AG09309 (cell line): ENCODE measurements at places on chromosomes 11 and 22.
A peak's percentile ranks its signal among the peaks of the same experiment; 100 is the strongest.

DNA sequence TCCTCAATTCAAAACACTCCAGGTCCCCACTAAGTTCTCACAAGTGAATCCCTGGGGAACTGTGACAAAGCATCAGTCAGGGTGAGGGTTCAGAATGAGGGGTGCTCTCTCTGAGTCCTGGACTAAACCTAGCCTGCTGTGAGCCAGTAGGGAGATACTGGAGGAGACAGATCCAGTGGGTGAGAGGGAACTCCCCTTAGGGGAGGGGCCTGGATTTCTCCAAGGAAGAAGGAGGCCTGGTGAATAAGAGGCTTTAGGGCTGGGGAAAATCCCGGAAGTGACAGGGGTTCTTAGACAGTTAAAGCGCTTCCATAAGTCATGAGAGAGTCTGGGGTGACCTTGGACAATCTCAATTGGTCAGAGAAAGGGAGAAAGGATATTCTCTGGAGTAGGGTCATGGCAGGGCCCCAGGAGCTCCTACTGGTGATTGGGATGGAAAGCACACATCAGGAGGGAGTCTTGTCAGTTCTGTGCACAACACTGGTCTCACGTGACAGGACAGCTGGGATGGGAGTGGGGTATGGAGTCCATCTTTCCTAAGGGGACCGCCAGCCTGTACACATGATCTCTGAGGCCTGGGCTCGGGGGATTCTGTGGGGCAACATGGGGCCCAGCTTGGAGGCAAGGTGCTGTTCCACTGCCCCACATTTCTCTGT lies 1.5 kb downstream of the TBC1D10A start:
- DNase-seq, result peak; percentile 68

DNA sequence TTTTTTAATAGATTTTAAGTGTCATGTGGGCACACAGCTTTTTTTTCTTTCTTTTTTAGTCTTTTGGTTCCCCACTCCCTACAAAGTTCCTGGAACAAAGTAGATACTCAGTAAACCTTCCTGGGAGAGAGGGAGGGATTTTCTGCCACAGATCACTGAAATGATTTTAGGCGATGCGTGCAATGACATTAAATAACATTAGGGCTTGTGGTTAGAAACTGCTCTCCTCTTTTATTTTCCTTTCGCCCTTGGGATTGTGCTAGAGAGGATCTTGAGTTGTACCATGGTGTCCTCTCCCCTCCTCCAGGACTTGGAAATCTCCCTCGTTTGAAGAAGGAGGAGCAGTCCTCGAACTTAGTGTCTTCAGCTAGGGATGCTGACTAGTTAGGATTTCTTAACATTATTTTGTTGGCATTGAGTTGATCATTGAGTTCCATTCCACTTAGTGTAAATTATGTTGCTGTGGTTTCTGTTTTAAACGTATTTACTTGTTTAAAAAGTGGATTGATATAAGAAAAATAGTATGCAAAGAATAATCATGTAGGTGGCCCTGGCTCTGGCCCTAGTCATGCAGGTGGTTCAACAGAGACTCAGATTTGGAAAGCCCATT lies 88.4 kb downstream of the TRAF6 start:
- no peak for DNase-seq

DNA sequence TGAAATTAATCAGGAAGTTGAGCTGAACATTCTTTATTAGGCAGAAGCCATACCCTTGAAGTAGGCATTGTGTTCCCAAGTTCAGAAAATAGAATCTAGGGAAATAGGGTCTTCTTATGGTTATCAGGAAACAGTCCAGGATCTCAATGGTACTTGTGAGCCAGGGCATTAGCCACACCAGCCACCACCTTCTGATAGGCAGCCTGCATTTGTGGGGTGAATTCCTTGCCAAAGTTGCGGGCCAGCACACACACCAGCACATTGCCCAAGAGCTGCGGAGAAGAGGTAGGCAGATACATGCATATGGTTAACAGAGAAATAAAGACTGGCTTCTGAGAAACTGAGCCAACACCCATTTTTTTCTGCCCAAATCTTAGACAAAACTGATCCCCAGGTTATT lies 1.5 kb downstream of the HBD start:
- DNase-seq, result no peak

DNA sequence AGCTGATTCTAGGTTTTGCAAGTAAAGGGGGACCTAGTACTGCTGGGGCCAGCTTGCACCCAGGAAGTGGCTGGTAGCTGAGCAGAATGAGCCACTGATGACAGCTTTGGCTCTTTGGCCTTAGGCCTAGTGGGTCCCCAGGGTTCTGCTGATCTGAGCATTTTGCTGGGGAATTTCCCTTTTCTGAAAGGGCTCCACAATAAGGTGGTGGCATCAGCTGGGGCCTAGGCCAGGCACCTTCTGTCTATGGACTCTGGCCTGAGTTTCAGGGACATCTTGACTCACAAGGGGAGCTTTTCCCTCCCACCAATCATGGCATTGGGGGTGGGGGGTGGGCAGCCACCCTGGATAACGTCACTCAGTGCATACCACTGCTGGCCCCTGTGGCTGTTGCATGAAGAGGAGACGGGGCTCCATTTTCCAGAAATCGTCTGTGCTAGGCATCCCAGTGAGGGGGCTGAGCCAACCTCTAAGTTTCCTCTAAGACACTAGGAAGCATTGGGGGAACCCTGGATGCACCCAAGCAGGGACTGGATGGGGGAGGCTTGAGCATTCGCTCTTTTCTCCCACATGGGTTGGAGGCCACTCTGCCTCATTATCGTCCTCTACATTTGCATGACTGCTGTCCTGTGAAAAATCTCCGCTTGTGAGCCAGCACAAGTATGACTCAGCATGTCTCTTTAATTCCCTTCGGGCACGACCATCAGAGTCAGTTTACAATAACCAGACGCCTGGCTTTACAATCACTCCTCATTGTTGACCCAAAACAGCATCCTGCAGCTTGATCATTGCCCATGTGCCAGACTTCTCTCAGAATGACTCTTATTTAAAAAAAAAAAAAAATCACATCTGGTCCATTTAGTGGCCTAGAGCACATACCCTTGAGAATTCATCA lies 145.0 kb upstream of the THY1 start:
- peak; percentile 65 for DNase-seq

DNA sequence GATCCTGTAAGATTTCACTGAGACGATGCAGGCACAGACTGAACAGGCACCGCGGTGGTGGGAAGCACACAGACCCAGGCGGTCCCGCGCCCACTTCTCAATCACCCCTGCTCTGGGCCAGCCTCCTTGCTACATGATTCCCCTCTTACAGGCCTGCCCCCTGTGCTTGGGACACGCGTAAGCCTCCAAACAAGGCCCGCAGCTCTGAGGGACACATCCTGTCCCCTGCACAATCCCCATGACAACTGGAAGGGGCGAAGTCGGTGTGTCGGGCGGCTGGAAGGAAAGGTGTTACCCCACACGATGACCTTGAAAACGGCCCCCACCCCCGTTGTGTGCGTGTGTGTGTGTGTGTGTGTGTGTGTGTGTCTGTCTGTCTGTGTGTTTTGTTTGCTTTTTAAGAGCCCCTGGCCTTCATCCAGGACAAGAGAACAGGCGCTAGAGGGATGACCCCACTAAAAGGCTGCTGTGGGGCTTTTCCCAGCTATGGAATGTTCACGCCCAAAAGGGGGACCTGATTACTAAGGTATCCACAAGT lies 13.1 kb downstream of the CELSR1 start:
- DNase-seq, result no peak

- DNase-seq, result no peak
These were observed 523.8 kb downstream of the BRD1 start for GRCh38 chr22:49303781-49304461.

GRCh38 chr11:73171436-73172161 lies 29.5 kb upstream of the FCHSD2 start:
- DNase-seq, result no peak

GRCh38 chr11:134785660-134786284 lies 373.7 kb upstream of the B3GAT1 start:
- DNase-seq, result no peak

DNA sequence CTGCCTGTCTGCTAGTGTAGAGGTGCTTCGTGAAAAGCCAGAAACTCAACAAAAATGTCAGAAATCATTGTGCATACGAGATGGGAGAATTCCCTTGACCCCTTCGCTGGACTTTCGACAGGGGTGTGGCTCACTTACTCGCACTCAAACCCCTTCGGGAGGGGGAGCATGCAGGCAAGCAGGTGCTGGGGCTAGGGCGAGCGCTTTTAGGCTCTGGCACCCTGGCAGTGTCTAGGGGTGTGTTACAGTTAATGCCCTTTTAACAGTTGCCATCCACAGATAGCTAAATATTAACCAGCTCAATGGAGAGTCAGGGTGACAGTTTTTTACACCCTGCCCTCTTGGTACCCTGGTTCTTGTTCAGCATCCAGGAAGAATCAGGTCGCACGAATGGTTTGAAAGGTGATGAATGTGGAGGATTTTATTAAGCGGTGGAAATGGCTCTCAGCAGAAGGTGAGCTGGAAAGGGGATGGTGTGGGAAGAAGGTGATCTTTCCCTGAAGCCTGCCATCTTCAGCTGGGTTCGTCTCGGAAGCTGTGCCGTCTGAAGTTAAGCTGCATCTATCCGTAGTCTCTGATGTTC lies 59.6 kb upstream of the SHANK2 start:
- no peak for DNase-seq

- no peak for DNase-seq
These were observed 412.9 kb downstream of the METTL15 start for GRCh38 chr11:28521075-28521474.

GRCh38 chr22:17772249-17772957 lies 1.9 kb downstream of the BID start:
- no peak for DNase-seq

DNA sequence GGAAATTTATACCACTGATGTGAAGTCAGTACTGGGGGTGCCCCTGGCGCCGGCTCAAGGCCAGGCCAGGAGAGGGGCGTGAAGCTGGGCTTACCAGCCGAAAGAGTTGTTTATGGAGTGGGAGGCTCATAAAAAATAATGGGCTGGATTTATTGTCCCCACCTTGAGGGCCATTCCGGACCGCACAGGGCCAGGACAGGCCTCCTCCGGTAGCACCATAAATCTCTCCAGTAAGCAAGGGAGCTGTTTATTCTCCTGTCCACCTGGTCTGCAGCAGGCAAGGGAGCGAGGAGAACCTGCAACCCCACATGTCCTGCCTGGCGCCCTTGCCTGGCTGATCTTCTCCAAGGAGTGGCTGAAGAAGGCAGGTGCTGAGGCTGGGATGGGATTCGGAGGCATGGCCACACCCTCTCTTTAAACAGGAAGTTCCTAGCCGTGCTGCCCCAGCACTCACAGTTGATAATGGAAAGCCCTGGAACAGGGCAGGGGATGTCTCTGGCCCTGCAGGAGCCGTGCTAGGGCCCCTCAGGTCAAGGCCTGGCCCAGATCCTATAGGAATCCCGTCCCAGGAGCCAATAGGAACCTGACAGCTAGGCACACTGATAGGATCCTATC lies 65.1 kb downstream of the SCUBE1 start:
- DNase-seq, result no peak

DNA sequence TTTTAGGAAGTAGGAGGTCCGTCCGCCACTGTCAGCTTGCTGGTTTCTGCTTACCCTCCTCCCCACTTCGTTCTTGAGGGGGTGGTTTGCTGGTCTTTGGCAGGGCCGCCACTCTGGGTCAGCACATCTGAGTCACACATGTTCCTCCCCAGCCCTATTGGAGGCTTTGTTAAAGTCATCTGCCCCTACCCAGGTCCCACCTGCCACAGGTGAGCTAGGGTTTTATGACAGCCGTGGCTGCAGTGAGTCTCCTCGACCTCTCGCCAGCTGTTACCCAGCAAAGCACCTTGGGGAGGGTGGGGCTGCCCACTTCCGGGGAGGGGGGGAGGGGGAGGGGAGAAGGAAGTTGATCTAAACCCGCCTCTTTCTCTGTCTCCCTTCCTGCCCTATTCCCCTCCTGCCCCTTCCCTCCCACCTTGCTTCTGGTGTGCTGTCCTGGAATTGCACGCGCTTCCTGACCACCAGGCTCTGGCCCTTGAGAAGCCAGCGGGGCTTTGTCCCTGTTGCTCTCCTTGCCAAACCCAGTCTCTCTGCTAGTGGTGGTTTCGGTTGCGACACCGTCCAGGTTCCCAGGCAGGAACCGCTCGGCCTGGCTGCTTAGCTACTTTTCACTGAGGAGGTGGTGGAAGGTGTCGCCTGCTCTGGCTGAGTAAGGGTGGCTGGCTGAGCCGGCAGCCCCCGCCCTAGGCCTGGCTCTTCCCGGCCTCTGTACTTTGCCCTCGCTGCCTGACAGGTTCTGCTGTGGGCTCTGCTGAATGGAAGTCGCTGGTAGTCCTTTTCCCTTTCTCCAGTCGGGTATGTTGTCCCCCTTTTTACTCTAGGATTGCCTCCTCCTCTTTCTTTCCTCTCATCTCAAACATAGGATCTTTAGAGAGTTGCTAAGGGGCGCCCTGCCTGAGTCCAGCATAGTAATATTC lies 28.5 kb downstream of the RCOR2 start:
- no peak for DNase-seq

GRCh38 chr11:29159552-29160465 lies 857.0 kb downstream of the KCNA4 start:
- DNase-seq, result peak; percentile 34

- DNase-seq, result no peak
These were observed 28.6 kb downstream of the PPARA start for GRCh38 chr22:46178755-46179505.
